ENCODE measurements at places on chromosomes 7 and 10.

- no peak for DNase-seq
Measured at GRCh38 chr7:65264258-65264657, 109.4 kb upstream of the ZNF92 start.

DNA sequence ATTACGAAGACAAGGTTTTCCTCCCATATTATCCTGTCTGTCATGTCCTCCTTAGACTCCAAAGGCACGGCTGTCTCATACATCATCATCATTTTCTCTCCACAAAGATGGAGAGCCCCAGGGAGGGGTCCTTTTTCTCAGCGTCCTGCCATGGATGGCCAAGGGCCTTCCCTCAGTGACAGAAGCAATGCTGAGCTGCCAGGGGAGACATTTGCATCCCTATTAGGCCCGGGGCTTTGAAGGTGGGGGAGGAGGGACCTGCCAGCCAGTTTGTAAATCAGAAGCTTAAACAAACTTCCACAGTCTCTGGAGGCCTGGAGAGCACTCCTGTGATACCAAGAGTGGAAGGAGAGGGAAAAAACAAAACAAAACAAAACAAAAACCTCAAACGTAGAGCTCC lies 112.4 kb upstream of the ADO start:
- no peak for DNase-seq

DNA sequence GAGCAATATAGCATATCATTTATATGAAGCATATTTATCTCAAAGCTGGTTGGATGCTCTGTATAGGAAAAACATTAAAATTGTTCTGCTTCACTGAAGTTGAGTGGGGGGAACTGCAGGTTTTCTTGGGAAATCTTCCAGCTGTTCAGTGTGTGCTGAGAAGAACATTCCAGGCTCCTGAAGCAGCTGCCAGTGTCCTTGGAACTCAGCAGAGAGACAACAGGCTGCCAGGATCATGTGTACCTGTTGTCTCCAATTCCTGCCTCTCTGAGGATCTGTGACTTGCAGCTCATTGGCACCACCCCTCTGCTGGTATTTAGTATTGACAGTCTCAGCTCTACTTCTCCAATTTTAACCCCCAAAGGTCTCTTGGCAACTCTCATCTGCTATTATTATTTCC lies 42.3 kb upstream of the PRKG1 start:
- no peak for DNase-seq

GRCh38 chr7:78316110-78316509 lies 517.5 kb downstream of the PHTF2 start:
- no peak for DNase-seq

- no peak for DNase-seq
Measured at GRCh38 chr7:50923476-50923875, 140.8 kb upstream of the GRB10 start.

GRCh38 chr10:28765641-28766040 lies 88.3 kb downstream of the BAMBI start:
- DNase-seq = no peak

DNA sequence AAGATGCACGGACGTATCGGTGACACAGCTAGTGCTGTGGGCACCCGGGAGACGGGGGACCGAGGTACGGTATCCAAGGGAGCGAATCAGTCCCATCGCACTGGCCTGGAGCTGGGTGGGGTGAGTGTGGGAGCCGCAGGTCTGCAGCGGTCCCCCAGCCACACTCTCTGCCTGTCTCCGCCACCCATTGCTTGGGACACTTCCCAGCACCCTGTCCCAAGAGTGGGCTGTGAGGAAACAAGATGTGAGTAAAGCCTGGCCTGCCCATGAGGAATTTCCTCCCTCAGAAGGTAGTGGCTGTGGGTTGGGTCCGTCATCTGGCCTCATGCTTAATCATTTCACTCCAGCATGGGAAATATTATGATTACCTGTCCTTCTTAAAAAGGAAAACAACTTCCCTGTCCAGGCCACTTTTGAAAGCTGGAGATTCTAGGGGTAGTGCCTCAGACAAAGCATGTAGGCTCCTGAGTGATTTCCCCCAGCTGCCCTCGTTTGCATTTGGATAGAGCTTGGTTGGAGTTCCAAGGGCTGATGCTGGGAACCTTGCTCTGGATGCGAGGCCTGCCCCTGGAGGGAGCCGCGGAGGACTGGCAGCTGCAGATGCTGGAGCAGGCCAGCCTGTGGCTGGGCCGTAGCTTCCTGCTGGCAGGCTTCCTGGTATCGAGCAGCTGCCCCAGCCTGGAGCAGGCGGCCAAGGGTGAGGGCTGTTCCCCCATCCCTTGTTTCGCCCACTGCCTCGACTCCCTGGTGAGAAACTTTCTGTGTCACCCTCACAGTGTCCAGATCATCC lies 6.2 kb upstream of the ACTR3C start:
- DNase-seq = no peak

GRCh38 chr7:76073335-76073990 lies 25.6 kb downstream of the MDH2 start:
- DNase-seq = no peak

GRCh38 chr7:76423666-76424412 lies 911 bp upstream of the ZP3 start:
- DNase-seq = no peak

DNA sequence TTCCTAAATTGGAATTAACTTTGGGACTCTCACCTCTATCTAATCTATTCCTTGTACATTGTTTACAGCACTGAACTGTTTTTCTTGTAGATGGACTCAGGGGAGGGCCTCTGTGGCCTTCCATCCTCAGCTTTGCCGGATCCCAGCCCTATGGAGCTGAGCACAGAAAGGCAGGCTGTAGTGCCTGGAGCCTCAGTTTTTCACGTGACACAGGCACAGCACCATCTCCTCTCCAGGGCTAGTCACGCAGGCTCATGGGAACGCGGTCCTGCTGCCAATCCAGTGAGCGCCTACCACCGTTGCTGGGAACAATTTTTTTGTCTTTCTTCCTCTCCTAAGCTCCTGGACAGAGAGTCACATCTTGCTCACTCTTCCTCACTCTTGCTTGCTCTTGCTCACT lies 75.6 kb upstream of the DDC start:
- DNase-seq = no peak

DNA sequence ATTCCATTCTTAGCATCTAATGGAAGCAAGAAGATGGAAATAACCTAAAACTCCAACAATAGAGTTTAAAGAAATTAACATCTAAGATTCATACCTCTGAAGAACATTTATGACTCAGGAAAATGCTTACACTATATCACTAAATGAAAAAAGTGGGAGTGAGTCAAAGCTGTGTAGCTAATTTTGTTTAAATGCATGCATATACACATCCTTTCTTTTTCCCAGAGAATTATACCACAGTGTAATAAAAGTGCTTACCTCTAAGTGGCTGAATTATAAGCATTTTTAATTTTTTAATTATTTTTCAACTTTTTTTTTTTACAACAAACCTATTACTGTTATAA lies 44.3 kb downstream of the CCDC71L start:
- DNase-seq = no peak

- DNase-seq = no peak
Measured at GRCh38 chr10:11225935-11226334, 208.3 kb downstream of the CELF2 start.

- DNase-seq = no peak
Measured at GRCh38 chr7:107971613-107972012, 31.3 kb downstream of the LAMB1 start.

DNA sequence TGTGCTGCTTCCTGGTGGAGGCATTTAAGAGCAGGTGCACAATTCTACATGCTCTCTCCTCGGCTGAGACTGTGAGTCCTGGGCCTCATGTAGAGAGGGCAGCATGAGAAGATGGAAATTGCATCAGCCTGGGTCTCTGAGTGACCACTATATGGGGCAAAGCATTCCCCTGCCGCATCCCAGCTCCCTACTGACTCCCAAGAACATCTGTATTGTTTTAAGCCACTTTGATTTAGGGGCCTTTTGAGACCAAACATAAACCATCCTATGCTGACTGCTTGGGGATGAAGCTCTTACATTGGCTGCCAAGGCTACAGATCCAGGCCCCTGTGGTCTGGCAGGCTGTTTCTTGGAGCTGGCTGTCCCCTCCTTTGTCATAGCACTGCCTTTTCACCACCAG lies 101.3 kb upstream of the TBX20 start:
- DNase-seq = no peak

- no peak for DNase-seq
Measured at GRCh38 chr10:28249512-28249911, 53.4 kb downstream of the MPP7 start.

GRCh38 chr7:99407872-99408378 lies 472 bp downstream of the PDAP1 start:
- no peak for DNase-seq

- DNase-seq = no peak
Measured at GRCh38 chr10:84473136-84473535, 144.7 kb downstream of the CCSER2 start.

- no peak for DNase-seq
Measured at GRCh38 chr10:4945766-4946717, 17.2 kb upstream of the AKR1C1 start.

- DNase-seq = no peak
Measured at GRCh38 chr7:43625980-43626379, 43.1 kb downstream of the STK17A start.

All from NCI-H2171 (cell line).